ENCODE measurements at places on chromosomes 5 and 9.

DNA sequence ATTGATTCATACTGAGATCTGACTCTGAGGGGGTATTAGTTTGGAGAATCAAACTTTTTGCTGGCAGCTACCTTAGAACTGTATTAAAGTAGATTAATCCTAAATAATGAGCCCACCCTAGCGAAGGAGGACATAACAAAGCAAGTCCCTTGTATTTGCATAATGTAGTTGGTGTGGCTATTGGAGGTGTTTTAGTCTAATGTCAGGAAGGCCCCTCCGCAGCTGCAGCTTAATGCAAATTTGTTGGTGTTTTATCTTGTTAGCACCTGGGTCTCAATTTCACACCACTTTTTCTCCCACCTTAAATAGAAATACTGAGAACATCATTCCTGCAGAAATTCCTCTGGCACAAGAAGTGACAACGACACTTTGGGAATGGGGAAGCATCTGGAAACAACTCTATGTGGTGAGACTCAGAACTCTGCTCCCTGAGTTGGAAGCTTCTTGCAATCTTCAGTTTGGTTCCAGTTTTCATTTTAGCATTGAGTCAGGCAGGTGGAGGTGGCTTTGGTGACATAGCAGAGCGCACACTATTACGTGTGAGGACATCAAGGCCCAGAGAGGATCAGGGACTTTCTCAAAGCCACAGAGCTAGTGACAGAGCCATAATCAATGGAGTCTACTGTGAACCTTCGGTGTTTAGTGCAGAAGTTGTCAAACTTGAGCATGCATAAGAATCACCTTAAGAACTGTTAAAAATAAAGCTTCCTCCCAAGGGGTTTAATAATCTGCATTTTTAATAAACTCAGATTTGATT is 33.9 kb downstream of the DOCK2 start:
- DNase-seq, result no peak

GRCh38 chr5:89983216-89983615 is 426.3 kb downstream of the CETN3 start:
- DNase-seq, result no peak

DNA sequence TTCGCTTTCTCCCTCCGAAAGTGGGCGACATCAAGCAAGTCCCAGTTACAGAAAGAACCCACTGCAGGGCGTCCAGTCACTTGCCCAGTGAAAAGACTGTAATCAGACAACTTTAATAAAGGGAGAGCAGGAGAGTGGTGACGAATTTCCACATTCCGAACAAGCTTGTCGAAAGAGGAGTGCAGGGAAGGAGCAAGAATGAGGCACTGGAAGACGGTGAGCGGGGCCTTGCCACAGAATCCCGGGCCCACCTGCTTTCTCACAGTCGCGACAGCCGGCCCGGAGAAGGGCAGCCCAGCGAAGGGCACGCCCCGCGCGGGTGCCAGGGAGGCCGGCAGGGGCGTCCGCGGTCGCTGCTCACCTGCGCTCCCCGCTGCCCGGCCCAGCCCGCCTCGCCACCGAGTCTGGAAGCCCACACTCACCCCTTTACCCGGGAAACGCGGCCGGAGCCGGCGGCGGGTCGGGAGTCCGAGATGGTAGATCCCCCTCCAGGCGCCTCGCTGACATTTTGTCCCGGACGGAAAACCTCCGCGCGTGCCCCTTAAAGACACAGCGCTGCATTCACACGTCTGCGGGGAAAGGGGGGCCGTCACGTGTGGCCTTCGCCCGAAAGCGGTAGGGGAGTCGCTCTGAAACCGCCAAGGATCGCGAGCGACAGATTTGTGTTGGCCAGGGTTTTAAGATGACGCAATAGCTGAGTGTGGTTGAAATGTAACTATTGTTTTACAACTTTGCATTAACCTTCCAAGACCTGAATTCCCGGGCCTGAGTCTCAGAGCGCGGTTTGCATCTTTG is at the start of gene ZBED3:
Gene ZBED3, minus strand, starts transcription at position 597 of the 795 bp plus-strand sequence. CDS start 9,407 bp downstream, outside the sequence.
- DNase-seq, result peak; percentile 64

DNA sequence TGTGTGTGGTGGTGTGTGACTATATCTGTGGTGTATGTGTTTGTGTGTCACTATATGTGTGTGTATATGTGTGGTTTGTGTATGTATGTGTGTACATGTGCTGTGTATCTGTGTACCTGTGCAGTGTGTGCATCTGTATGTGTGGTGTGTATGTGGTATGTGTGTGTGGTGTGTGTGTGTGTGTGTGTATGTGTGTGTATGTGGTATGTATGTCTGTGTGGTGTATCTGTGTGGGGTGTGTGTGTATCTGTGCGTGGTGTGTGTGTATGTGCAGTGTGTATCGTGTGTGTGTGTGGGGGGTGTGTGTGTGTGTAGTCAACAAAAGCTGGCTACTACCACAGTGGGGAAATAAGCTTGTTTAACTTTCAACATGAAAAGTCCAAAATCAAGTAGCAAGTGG is 31.6 kb upstream of the TENT4A start:
- no peak for DNase-seq

GRCh38 chr5:172345881-172346280 is 62.3 kb upstream of the UBTD2 start:
- no peak for DNase-seq

DNA sequence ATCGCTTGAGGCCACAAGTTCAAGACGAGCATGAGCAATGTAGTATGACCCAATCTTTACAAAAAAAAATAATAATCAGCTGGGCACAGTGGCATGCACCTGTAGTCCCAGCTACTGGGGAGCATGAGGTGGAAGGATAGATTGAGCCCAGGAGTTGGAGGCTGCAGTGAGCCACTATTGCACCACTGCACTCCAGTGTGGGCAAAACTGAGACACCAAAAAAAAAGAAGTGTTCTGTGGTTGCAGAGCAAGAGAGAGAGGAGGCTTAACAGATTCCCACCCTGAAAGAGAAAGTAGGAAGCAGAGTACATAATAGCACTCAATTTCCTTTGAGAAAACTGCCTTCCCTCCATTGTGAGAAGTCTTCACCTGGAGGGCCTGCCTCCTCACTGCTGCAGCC is 52.6 kb downstream of the ALDH7A1 start:
- no peak for DNase-seq

DNA sequence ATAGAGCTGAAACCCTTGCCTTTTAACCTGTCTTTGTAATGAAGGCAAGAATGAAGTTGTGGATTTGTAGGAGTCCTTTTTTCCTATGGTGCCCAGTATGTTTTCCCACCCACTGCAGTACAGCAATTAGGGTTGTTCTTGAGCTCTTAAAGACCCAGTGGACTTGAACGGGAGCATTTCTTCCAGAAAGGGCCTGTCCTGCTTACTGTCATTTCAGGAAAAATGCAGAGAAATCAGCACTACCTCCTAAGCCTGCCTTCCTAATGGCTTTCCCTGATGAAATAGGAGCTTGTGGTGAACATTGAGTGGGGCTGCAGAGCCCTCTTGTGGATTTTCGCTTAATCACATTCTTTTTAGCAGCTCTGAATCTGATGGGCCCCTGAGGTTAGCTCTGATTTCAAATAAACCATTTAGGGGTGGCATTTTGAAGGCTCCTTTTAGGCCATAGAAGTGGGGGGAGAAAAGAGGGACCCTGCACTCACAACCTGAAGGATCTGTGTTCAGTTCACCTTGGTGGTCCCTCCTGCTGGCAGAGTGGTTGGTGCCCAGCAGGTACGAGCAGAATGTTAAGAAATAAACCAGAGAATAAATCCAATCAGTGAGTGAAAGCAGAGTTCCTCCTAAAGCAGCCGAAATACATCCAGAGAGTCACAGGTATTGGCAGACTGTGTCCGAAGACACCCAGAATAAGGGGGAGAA is 188.0 kb upstream of the KLF9 start:
- peak; percentile 35 for DNase-seq

DNA sequence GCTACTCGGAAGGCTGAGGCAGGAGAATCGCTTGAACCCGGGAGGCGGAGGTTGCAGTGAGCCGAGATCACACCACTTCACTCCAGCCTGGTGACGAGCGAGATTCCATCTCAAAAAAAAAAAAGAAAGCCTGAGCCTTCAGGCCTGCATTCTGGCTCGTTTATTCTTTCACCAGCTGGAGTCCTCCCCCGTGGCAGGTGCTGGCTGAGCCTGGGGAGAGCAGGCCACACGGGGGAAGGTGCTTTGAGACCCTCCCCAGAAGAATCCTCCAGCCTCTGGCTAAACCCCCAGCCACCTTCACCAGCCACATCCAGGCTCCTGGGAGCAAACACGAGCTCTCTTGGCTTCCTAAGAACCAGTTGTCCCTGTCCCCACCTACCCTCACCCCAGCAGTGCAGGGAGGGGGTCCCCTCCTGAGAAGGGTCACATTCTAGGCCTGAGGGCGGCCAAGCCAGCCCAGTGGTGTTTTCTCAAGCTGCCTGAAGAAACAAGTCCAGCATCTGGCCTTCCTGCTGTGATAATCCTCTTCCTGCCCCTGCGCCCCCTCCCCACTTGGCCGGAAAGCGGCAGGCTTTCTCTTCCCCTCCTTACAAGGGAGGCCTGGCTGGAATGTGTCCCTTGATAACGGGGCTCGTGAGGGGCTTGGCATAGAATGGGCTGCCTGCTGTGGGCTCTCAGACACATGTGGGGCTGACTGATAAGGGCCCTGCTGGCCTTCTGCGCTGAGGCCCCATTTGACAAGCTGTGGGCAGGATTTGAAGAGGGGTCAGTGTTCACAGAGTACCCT is 41.5 kb downstream of the PLPP7 start:
- no peak for DNase-seq

GRCh38 chr5:91016954-91017700 is 366.0 kb downstream of the ARRDC3 start:
- DNase-seq, result no peak

DNA sequence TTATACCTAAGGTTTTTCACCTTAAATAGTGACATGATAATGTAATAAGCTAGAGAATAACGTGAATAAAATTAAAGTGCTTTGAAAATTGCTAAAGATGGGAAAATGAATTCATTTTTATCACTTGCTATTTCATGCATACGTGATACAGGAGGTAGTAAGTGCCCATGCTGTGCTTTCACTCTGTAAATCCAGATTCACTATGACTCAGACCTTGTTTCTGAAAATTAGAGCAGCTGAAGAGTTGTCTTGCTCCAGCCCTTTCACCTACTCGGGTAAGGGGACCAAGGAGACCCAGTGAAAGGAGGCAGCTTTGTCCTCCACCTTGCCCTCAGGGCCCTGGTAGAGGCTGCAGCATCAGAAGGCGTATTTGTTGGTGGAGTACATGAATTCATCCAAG is 87.9 kb downstream of the ANKH start:
- DNase-seq, result no peak

DNA sequence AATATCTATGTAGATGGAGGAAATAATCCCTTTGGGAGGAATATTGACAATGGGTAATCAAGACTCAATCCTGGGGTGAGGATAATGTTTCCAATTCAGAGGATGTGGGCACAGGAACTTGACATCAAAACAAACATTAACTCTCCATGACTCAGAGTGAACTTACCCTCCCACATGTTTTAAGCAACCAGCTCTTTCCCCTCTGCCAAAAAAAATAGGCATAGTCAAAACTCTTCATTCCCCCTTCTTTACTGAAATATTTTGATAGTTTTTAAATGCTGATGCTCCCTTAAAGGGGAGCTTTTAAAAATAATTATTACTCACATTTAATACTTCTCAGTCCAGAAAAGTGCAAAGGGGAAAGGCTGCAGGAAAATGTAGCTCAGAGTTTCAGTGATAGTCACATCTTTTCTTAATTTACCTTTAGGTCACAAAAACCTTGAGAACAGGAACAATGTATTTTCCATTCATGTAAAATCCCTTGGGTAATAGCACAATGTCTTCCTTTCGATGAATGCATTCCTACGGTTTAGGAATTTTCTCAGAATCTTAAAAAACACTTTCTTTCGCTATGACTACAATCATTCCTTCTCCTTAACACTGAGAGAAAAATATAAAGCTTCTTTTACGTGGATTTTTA is 298.4 kb upstream of the GRAMD2B start:
- no peak for DNase-seq

DNA sequence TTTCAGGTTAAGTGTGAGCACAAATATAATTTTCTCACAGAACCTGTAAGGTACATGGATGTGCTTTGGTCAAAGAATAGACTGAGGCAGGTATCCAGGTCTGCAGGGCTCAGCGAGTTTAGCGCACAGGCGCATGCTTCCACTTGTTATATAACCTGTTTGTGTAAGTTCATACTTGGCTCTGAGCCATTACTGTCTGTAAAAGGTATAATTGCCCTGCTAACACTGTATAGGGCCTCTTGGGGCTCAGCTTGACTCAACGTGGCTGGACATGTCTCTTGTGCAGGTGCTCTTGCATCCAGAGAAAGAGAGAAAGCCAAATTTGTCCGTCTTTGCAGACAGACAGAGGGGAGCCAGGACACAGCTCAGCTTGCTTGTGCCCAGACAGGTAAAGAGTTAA is 759.6 kb downstream of the MTRR start:
- no peak for DNase-seq

DNA sequence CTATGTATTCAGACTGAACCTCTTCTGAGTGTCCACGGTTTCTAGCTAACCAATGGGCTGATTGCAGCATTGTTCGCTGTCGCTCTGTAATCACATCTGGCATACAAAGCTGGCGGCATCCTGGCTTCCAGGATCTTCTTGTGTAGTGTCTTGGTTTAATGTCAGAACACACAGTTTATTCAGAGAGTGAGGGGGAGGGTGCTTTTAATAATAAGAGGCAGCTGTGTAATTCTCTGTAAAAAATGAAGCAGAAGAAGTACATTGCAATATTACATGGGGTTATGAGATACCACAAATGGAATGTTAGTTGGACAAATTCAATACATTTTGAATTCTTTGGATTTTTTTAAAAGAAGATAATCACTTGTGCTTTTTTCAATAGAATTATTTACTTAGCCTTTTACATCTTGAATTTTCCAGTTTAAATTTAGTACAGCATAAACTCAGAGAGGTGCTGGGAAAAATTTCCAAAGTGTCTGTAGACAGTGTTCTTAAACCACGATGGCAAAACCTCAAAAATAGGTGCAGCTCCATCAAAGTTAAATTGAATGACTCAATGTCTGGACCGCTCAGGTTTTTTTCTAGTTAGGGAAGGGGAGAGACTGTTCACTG is 206.0 kb downstream of the PCSK1 start:
- DNase-seq, result no peak

DNA sequence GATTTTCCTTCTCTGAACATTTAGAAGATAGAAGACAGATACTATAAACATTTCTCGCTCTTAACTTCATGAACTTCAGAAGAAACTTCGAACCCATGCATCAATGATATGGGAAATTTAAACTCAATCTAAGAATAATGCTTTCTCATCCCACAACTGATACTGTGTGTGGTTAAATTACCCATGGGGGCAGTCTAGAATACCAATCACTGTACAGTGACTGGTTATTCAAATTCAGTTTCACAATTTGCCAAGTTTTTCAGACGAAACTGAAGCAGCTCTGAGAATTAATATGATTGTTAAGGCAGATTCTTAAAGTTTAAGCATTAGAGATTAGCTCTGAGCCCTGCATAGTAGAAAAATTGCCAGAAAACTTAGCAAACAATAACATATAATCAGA is 431.0 kb downstream of the SH3GL2 start:
- no peak for DNase-seq

- no peak for DNase-seq
Measured at GRCh38 chr5:168798065-168799023, 219.2 kb upstream of the PANK3 start.

GRCh38 chr5:159456722-159457465 is 126.6 kb upstream of the IL12B start:
- DNase-seq, result no peak

- no peak for DNase-seq
Measured at GRCh38 chr5:138011991-138012390, 20.9 kb downstream of the FAM13B start.
